ENCODE measurements at places on chromosomes 2 and 18.

- no peak for DNase-seq
Measured at GRCh38 chr2:18623782-18624181, 34.4 kb upstream of the NT5C1B start.

DNA sequence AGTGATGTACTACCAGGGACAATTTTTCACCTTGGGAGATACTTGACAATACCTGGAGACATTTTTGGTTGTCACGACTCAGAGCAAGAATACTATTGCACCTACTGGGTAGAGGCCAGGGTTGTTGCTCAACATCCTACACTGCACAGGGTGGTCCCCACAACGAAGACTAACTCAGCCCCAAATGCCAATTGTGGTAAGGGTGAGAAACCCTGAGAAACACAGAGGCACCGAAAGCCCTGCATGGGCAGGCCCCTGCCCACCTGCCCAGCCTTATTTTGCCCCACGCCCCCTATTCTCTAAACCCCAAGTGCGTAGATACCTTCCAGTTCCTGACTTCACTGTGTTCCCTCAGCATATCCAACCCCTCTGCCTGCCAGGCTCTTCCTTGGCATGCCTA is 163.1 kb upstream of the PKDCC start:
- DNase-seq = no peak

- DNase-seq = no peak
Measured at GRCh38 chr2:9392898-9393765, 30.2 kb downstream of the ITGB1BP1 start.

GRCh38 chr2:221529943-221530652 is 42.0 kb downstream of the EPHA4 start:
- no peak for DNase-seq

GRCh38 chr18:25704071-25704470 is 352.1 kb upstream of the ZNF521 start:
- DNase-seq = no peak

GRCh38 chr2:101806701-101807100 is 109.2 kb downstream of the MAP4K4 start:
- no peak for DNase-seq

DNA sequence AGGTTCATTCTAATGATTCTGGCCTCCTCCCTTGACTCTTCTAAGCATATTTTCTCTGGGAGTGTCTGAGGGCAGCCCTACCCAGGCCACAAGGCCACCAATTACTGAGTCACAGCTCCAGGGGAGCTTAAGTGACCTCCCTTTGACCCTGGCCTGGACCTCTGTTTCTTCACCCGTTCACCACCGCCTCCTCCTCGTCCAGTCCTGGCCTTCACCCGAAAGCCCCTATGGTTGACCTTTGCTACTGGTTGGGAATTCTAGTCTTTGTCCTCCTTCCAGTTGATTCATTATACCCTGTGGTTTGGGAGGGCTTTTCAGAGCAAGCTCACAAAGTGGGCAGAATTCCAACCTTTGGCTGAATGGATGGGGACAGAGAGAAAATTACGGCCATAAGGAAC is 72.6 kb downstream of the NRP2 start:
- DNase-seq = no peak

GRCh38 chr2:98828793-98829371 is 98.0 kb upstream of the MGAT4A start:
- no peak for DNase-seq

DNA sequence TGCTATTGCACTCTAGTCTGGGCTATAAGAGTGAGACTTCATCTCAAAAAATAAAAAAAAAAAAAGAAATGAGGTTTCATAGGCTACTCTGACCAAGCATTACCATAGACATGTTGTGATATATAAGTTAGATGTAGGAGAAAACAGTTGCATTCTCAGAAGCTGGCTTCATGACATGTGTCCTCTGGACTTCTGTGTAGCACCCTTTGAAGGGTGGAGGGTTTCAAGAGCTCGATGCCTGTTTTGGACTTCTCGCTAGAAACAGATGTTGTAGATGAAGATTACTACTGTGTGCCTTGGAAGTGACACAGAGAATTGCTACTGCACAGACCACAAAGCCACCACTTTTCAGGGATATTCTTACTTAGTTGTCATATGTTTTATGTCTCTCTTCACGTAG is 91.0 kb downstream of the TMEM247 start:
- no peak for DNase-seq

GRCh38 chr2:40416486-40416885 is 35.4 kb downstream of the SLC8A1 start:
- DNase-seq = no peak

DNA sequence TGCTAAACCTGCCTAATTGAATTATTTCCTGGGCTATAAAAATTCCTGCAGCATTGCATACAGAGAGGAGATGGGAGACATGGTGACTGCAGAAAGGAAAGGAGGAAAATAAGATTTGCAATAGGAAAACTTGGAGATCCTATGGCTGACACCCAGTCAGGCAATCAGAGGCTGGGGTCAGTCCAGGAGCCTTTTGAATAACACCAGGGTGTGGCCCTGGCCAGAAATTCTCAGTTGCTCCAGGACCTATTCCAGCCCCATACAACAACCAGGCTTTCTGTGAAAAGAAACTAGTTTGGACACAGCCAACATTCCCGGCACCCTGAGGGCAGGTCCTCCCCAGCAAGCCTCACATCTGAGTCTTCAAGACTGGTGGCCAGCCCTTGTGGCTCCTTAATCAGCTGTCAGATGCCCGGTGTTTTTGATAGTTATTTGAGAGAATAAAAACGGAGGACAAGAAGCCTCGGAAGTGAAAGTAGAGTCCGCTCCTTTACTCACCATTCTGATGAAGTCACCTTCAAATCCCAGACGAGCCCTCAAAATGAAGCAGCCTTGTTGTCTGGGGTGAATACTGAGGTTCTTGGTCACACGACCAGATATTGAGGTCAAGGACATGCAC is 31.1 kb upstream of the GMCL1 start:
- no peak for DNase-seq

- no peak for DNase-seq
Measured at GRCh38 chr2:5937851-5938565, 245.8 kb downstream of the SOX11 start.

DNA sequence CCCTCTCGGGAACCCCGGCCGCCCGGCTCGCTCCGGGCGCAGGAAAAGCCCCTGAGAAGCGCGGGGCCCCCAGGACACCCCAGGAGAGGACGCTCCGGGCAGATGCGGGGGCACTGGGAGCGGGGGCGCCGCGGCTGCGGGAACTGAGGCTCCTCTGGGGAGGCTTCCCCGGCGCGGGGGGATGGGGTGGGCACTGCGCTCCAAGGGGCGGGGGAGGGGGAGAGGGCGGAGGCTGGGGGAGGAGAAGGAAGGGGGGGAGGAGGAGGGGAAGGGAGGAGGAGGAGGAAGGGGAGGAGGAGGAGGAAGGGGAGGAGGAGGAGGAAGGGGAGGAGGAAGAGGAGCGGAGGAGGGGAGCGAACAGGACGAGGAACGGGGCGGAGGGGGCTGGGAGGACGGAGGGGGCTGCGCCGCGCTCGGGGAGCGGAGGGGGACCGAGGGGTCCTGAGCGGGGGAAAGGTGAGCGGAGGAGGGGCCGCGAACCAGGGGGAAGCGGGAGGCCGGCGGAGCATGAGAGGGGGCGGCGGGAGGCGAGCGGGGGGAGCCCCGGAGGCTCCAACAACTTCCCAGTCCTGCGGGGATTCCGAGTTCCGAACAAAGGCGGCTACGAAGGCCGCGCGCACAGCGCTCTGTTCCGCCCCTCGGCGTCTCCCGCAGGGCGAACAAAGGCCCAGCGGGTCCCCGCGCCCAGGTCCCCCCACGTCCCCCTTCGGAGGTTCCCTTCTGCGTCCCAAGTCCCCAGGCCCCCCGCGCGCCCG is 742 bp downstream of the PXDN start:
- no peak for DNase-seq

GRCh38 chr2:108947271-108947907 is 41.6 kb downstream of the EDAR start:
- no peak for DNase-seq

- no peak for DNase-seq
Measured at GRCh38 chr2:15306706-15307105, 254.4 kb downstream of the NBAS start.

DNA sequence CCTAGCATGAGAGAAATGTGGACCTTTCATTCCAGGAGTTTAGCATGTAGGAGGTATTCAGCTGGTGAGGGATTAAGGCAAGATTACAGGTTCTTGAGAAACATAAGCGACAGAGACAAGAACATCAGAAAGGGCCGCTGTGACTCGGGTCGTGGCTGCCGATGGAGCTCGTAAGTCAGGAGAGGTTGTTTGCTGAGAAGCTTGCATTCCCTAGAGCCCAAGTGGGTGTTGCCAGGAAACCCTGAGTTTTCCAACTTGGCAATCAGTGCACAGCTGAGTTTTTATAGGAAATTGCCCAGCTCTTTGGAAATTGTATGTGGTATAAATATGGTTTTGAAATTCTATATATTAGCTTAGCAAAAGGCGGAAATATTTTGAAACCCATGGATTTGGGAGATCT is 46.4 kb upstream of the CYP1B1 start:
- no peak for DNase-seq

GRCh38 chr18:36471393-36471792 is 173.9 kb downstream of the FHOD3 start:
- no peak for DNase-seq

- no peak for DNase-seq
Measured at GRCh38 chr2:18299423-18300212, 260.8 kb downstream of the RDH14 start.

GRCh38 chr2:101985793-101986164 is 6.0 kb upstream of the IL1R2 start:
- DNase-seq = no peak

GRCh38 chr2:88857951-88858411 is 166.5 kb downstream of the RPIA start:
- no peak for DNase-seq

GRCh38 chr18:27185025-27185763 is at the start of gene CHST9:
CHST9 (minus strand) TSS chr18:27185308; CDS start chr18:27142809, 42,499 bp downstream.
- no peak for DNase-seq

DNA sequence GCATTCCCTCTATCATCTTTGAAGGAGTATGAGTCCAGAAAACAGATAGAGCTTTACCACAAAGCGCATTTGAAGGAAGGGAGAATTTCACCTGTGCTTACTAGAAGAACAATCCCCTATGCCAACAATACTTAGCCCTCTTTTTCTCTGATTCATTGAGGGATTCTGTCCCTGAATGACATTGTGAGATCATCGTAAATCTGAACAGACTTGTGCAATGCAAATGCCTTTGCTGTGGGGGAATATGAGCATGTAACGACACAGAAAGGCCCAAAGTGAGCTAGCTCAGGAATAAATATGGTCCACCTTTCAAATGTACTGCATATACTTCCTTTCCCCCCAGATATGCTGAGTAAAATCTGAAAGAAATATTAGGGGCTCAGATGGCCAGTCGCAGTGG is 67.6 kb downstream of the SCN1A start:
- no peak for DNase-seq

- no peak for DNase-seq
Measured at GRCh38 chr2:26429779-26430578, 28.3 kb downstream of the DRC1 start.

DNA sequence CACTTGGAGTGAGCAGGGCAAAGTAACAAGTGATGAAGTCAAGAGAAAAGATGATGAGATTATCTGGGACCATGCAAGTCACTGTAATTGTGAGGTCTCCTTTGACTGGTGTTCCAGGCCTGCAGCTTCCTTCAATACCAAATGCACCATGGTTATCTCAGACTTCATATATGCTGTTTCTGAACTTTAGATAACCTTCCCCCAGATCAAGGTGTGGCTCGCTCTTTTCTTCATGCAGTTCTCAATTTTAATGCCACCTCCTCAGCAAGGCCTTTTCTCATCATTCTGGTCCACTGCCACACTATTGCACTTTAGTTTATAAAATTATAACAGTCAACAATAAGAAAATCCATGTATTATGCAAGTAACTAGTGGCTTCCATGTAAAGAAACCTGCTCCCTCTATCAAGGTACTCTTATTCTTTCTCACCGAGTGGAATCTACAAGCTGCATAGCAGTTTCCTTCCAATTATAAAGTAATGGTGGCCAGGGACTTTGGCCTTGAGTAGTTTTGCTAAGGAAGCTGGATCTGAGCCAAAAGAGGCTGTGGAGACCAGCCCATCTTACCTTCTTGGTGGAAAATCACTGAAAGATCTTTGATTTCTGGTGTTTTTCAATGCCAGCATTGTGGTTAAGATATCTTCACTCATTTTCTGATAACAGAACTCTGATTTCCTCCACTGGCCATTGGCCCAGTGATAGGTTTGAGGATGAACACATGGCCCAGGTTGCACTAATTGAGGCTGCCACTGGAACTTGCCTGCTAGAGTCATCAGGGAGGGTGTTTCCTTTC is 113.6 kb downstream of the KCNE4 start:
- DNase-seq = no peak

DNA sequence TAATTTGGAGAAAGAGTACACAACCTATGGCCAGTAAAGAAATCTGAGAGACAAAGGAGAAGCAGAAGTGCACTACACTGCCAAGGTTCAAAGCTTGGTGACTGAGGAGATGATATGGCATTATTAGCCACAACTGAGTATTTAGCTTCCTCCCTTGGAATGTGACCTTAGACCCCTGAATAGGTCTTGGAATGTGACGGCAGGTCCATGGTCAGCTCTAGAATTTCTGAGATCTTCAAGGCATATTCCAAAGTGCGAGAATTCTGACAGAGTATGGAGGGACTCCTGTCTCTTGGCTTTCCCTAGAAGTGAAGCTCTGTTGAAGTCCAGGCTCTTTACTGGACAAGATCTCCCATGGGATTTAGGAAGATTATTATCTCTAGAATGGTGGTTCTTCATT is 130.0 kb upstream of the FN1 start:
- DNase-seq = no peak

DNA sequence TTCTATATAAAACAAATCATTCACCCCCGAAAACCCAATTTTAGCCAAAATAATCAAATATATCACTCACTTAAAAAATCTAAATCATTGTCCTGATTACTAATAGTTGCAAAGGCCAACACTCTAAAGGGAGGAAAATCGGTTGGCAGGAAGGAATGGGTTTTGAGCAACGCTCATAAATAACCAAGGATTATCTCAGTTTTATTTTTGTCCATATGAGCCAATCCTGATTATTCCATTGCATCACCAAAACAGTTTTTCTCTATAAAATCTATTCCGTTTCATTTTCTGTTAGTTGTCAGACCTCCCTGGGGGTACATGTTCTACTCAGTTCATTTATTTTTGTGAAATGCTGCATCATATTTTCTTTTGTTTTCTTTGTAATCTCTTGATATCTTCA is 174.1 kb downstream of the LRATD1 start:
- DNase-seq = no peak

DNA sequence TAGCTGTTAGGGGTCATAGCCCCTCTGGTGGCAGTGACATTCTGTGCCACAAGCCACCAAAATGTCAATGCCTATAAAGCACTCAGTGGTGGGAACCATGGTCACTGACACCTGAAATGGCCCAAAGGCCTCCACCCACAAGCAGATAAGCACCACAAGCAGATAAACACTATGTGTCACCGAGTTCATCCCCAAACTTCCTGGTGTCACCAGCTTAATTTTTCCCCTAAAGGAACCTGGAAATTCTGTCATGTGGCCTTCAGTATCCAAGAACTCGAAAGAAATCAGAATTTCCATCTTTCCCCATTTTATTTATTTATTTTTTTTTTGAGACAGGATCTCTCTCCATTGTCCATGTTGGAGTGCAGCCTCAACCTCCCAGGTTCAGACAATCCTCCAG is 3.6 kb upstream of the TPRKB start:
- no peak for DNase-seq

GRCh38 chr2:235405612-235406361 is 88.1 kb upstream of the AGAP1 start:
- DNase-seq = no peak
